ENCODE measurements at places on chromosomes 11 and 22.

GRCh38 chr11:111635706-111636045, 33.4 kb downstream of the SIK2 start:
- no peak for DNase-seq

- no peak for DNase-seq
Measured at GRCh38 chr11:66701432-66702240, 23.9 kb upstream of the RBM4B start.

- DNase-seq: no peak
Measured at GRCh38 chr11:132142554-132142953, 772.1 kb downstream of the NTM start.

- no peak for DNase-seq
Measured at GRCh38 chr11:47611348-47611794, 17.2 kb upstream of the C1QTNF4 start.

DNA sequence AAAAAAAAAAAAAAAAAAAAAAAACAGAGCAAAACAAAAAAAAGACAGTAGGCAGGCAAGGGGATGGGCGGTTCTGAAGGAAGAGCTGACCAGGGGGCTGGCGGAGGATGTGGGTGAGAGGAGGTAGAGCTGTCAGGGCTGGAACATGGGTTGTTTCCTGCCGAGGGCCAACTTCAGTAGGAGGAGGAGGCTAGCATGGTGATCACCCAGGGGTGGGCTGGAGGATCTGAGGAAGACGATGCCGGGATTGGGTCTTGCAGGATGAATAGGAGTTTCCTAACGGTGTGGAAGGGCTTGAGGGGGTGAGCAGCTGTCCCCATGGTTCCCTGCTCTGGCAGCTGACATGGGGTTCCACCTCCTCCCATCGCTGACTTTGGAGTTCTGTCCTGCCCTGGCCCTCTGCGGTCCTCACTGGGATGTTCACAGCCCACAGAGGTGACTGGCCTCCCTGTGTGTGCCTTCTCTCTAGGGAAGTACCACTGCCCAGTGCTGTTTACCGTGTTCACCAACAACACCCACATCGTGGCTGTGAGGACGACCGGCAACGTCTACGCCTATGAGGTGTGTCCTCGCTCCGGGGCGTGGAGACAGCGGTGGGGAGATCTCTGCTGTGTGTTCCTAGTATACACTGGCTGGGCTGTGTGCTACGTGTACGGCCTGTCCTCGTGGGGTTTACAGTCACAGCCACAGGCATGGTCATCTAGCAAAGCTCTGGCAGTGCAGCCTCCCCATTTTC, 15.2 kb downstream of the PPIL2 start:
- DNase-seq: no peak
